ENCODE measurements at places on chromosomes 7 and 10.

GRCh38 chr10:8633909-8634308 is 579.4 kb downstream of the GATA3 start:
- no peak for DNase-seq

- no peak for DNase-seq
These were observed 64.4 kb downstream of the RAPGEF5 start for GRCh38 chr7:22292531-22292930.

DNA sequence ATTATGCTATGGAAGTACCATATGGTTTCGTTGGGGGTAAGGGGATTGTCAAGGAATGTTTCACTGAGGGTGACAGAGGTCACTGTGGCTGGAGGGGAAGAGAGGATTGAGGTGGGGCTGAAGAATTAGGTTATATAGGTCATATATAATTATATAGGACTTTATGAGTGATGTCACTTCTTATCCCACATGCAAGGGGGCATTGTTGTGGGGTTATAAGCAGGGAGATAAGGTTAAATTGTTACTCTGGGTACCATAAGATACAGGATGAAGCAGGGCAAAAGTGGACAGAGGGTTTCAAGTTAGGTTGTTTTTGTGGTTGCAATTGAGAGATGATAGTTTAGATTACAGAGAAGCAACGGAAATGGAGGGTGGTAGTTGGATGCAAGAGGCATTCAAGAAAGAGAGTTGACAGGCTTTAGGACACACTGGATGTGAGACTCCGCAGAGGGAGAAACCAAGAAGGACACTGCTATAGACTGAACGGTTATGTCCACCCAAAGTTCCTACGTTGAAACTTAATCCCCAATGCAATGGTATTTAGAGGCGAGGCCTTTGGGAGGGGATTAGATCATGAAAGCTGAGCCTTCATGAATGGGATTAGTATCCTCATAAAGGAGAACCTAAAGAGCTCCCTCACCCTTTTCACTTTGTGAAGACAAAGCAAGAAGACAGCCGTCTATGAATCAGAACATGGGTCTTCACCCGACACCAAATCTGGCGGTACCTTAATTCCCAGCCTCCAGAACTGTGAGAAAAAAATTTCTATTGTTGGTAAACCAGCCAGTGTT is 7.0 kb upstream of the PRR15 start:
- DNase-seq, result no peak

- DNase-seq, result no peak
These were observed 917 bp downstream of the ZNF365 start for GRCh38 chr10:62374862-62375710.

- DNase-seq, result no peak
These were observed 96.4 kb downstream of the CREM start for GRCh38 chr10:35223016-35223415.

DNA sequence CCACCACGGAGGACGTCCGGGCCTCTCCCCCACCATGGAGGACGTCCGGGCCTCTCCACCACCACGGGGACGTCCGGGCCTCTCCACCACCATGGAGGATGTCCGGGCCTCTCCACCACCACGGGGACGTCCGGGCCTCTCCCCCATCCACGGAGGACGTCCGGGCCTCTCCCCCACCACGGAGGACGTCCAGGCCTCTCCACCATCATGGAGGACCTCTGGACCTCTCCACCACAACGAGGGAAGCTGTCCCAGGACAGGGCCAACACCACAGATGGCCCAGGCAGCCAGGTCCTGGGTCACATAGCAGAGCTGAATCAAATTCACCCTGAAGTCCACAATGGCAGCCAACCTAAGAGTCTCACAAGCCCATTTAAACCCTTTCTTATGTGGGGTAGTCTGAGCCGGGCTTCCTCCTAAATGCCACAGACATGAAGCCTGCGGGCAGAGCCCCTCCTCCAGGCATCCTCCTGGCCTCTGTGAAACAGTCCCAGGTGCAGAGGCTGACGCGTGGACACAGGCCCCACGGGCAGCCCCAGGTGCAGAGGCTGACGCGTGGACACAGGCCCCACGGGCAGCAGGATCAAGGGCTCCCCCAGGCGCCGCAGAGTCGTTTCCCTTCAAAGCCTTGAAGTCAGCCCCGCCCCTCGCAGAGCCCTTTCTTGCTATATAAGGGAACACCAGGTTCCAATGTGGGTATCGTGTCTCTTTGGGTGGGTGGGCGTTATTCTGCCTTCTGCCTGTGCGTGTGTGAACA is 47.0 kb downstream of the FOXL3 start:
- DNase-seq, result no peak

GRCh38 chr7:2520131-2520760 is 672 bp downstream of the LFNG start:
- DNase-seq, result no peak
